ENCODE measurements at places on chromosomes 6 and 20.
A peak's percentile ranks its signal among the peaks of the same experiment; 100 is the strongest.

GRCh38 chr6:152428126-152428525, 209.0 kb downstream of the SYNE1 start:
- peak; percentile 4 for DNase-seq

DNA sequence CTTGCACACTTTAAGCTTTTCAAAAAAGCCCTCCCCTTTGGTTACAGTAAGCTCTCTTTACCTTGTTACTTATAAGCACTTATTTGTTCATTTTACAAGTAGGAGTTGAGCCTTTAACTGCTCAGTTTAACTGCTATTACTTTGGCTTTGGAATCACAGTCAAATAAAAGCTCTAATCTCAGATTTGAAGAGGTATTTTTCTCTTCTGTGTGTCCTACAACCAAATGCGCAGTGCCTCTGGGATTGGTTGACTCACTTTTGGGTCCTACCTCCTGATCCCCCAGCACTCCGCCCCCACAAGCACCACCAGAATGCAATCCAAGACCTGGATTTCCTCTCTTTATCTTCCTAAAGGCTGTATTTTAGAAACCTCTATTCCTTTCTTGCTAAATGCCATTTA, 2.5 kb downstream of the NCOA7 start:
- DNase-seq = no peak

GRCh38 chr6:97293198-97293696, 10.2 kb upstream of the MMS22L start:
- DNase-seq = no peak

GRCh38 chr20:14865169-14865568, 527.8 kb upstream of the FLRT3 start:
- DNase-seq = no peak

DNA sequence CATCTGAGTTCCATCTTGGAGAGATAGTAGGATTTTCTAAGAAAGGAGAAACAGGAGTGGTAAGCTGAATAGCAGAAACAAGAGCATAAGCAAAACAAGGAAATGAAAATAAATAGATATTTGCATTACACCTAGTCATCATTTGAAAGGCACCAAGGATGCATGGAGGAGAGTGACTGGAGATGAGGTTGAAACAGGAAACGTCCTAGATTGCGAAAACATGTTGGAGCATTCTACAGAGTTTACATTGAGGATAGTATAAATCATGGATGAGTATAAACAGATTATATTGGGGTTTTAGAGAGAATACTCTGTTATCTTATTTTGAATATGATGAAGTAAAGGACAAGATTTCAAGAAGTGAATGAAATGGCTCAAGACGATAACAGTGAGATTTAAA, 507.3 kb downstream of the EYS start:
- no peak for DNase-seq

GRCh38 chr6:34598712-34599111, 42.6 kb upstream of the SPDEF start:
- no peak for DNase-seq

DNA sequence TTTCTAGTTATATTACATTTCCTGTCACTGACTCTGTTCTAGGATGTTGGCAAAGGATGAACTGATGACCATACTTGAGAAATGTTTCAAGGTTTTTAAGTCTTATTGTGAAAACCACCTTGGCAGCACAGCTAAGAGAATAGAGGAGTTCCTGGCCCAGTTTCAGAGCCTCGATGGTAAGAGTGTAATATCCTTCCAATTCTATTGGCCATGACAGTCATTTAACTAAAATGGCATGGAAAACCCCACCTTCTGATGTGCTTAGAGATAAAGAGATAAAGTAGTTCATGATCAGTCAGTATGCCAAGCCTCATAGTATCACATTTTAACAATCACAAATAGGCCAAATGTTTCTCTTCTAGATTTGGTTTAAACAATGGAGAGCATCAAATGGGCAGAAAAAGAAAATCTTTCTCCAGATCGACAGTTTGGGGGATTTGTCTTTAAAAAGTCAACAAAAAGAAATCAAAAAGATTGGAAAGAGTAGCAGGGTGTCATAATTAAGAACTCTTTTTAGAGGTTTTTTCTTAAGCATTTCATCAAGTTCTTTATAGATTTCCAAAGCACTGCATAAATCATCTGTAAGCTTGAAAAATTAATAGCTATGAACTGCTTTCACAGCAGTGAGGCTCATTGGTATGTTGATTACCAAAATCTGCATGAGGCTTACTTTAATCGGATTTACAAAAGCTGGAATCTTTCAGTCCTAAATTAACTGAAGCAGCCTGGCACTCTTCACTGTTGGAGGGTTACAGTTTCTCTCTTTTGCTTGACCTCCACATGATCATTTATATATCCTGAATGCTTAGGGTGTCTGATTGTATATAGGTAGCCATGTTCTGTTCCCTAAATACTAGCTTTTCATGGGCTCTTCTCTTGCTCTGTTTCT, 48.7 kb downstream of the AKIRIN2 start:
- no peak for DNase-seq

GRCh38 chr6:133972388-133972787, 19.4 kb downstream of the TBPL1 start:
- no peak for DNase-seq

GRCh38 chr20:47674686-47675085, 110.6 kb downstream of the SULF2 start:
- no peak for DNase-seq

DNA sequence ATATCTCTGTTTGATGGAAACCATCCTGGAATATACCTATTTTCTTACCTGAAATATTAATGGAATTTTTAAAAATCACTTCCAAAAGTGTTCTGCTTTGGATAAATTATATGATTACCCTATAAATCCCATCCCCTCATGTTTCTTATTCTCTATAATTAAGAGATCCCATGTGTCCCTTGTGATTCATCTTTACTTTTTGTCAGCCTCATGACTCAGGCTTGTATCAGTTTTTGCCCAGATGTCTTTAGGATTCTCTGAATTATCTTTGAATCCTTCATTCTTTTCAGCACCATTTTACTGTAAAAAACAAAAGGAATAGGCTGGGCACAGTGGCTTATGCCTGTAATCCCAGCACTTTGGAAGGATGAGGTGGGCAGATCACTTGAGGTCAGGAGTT, 804.5 kb upstream of the CITED2 start:
- no peak for DNase-seq

DNA sequence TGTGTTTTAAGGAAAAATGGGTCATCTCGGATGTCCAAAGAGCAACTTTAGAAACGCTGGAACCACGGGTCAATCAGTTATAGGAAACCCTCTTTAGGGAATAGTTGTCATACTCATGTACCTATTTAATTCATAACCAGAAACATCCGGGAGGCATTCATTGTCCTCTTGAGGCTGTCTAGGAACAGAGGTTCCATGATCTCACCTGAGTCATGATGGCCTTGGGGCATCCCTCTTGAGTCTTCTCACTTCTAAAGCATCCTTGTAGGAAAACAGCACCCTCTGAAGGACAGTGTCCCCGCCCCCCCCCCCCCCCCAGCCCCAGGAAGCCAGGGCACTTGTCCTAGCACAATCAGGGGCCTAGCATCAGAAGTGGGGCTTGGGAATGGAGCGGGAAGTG, 46.3 kb upstream of the CDH4 start:
- DNase-seq = no peak

DNA sequence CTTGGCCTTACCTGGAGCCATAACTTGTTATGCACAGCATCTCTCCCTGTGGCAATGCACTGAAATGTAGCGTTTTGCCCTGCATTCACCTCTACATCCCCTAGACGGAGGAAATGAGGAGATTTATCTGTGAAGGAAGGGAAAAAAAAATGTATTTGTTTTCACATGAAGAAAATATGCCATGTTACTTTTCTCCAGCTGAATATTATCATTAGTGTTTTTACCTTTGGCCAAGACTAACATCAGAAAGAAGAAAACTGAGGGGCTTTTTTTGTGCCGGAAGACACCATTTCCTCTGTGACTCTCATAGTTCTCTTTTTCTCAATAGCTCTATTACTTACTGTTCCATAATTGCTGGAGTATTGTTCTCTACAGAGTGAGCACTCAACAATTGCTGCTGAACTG, 280.4 kb downstream of the PTPRK start:
- DNase-seq = no peak

DNA sequence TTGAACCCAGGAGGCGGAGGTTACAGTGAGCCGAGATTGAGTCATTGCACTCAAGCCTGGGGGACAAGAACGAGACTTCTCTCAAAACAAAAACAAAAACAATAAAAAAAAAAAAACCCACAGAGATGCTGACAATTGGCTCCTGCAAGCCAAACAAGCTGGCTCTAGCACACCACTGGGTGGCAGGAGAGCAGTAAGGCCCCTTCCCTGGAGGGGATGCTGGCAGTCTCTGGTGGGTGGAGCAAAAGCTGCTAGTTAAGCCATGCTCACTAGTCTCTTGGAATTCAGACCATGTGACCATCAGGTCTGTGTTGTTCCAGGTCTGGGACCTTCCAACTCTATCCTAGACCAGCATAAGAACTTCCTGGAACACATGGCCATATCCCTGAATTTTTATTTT, 18.9 kb upstream of the DSN1 start:
- DNase-seq = peak; percentile 57

- no peak for DNase-seq
Measured at GRCh38 chr6:37433657-37434271, 743 bp downstream of the CMTR1 start.

- no peak for DNase-seq
Measured at GRCh38 chr20:48723308-48724264, 104.2 kb downstream of the PREX1 start.

DNA sequence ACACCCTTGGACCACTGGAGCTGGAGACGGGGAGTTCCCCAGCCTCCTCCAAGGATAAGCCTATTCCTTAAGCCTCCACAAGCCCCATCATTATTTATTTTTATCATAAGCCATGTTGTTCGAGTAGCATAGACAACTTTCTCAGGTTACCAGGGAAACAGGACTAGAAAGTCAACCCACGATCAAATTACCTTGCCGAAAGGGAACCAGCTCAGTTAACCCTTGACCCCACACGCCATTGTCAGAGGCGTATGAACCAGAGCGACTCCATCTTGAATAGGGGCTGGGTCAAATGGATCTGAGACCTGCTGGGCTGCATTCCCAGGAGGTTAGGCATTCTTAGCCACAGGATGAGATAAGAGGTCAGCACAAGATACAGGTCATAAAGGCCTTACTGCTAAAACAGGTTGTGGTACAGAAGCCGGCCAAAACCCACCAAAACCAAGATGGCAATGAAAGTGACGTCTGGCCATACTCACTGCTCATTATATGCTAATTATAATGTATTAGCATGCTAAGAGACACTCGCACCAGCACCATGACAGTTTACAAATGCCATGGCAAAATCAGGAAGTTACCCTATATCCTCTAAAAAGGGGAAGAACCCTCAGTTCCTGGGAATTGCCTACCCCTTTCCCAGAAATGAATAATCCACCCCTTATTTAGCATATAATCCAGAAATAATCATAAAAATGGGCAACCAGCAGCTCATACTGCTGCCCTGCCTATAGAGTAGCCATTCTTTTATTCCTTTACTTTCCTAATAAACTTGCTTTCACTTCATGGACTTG, 22.4 kb downstream of the SYNJ2 start:
- no peak for DNase-seq

DNA sequence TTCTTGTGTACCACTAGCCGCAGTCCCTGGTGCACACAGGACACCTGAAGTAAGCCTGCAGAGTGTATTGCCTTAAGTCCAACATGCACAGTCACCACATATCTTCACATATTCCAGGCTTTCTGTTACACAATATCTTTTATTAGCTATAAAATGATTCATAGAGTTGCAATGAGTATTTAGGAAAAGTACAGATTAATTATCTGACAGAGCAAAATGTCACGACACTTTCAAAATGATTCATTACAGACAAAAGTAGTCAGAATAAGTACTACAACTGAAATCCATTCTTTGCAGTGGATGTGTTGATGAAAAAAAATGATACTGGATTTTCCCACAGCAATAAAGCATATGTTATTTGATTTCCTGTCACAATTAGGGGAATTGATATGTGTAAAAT, 199.5 kb upstream of the ASCC3 start:
- DNase-seq = no peak
